ENCODE measurements at places on chromosomes 4 and X.

DNA sequence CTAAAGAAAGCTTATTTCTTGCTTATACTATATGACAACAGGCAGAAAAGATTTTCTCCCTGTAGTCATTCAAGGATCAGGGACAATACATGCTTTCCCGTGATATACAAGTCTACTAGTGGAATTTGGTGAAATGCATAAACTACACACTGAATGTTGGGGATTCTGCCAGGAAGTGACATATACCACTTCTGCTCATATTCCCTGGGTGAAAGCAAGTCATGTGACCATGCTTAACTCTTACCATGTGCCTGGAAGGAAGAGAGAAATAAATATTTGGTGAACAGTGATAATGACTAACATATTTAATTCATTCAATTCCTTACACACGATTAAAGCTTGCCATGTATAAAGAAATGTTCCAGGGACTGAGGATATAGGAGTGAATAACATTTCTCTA, 534.6 kb downstream of the PPARGC1A start:
- H3K36me3 ChIP-seq = no peaks in the 10 kb centered on the region
- H3K4me1 ChIP-seq = no peaks in the 10 kb centered on the region
- H3K27ac ChIP-seq = no peak overlapping the region
- DNase-seq = no peak

- no peaks in the 10 kb centered on the region for H3K36me3 ChIP-seq
- no peak for DNase-seq
- no peak overlapping the region for H3K27ac ChIP-seq
- H3K4me1 ChIP-seq = no peaks in the 10 kb centered on the region
Observed at GRCh38 chrX:84479086-84479485, 23.2 kb downstream of the HDX start.

DNA sequence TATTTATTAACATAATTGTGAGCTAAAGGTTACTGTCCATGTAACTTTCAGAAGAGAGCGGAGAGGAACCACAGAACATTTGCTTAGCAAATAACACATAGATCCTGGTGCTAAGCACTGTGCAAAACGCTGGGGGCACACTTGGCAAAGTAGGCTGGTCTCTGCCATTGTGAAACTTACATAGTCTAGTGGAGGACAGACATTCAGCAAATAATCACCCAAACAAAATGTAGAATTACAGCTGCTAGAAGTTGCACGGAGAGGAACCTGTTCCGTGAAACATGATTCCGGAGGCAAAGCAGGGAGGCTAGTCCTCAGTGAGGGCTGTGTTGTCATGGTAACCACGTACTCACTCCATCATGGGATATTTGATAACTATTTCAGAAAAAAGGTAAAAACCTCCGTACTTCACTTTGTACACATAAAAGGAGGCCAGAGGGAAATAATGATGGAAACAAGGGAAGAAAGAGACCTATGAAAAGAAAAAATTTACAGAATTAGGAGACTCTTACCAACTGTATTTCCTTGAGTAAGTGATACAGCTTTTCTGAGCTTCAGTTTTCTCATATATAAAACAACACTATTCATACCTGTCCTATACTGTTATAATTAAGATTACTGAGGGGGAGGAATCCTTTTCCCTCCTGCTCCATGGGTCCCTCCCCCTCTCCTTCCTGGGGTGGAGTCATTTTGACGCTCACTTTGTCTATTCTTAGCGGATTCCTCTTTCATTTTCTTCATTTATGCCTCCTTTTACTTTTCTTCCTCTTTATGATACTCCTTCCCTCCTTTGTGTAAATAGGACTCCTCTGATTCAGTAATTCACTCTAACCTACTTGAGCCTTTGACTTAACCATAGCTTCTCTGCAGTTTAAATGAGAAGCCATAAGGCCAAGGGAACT, 825 bp upstream of the RASGEF1B start:
- peak overlapping the region; percentile 89 for H3K4me3 ChIP-seq
- peaks cover 41% of the 10 kb centered on the region for H3K4me1 ChIP-seq
- H3K27me3 ChIP-seq = no peaks in the 10 kb centered on the region
- DNase-seq = no peak
- peak overlapping the region; percentile 87 for H3K27ac ChIP-seq

DNA sequence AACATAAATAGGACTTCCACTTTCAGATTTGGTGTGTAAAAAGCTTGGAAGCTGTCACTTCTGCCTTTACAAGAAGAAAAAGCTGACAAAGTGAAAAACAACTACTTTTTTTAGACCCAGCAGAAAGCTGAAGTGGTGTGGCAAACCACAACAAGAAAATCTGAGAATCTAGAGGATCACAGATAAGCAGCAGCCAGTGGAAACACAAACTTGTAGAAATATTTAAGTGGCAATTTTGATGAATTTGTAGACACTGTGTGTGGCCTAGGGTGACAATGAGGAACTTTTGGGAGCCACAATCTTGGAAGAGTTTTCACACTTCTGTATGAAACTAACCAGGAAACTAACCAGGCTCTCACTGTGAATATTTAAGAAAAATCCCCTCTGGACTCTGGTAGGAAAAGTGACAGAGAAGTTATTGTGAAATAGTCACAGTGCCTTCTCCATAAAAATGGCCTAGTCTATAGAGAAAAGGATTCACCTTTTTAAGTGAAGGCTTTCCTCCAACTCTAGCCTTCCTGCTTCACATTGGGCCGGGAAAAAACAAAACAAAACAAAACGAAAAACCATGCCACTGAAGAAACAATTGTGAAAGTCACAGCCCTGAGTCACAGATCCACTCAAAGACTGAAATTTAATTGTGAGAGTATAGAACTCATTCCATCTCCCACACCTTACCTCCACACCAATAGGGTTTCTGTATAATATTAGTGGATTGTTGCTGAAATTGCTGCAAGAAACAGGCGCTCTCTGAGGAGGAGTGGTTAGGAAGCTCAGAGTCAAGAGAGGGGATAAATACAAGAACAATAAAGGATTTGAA, 26.7 kb upstream of the GUCY1A1 start:
- H3K4me3 ChIP-seq = no peak overlapping the region
- H3K27me3 ChIP-seq = no peaks in the 10 kb centered on the region
- H3K27ac ChIP-seq = no peak overlapping the region
- no peaks in the 10 kb centered on the region for H3K4me1 ChIP-seq
- no peaks in the 10 kb centered on the region for H3K36me3 ChIP-seq
- DNase-seq = no peak

DNA sequence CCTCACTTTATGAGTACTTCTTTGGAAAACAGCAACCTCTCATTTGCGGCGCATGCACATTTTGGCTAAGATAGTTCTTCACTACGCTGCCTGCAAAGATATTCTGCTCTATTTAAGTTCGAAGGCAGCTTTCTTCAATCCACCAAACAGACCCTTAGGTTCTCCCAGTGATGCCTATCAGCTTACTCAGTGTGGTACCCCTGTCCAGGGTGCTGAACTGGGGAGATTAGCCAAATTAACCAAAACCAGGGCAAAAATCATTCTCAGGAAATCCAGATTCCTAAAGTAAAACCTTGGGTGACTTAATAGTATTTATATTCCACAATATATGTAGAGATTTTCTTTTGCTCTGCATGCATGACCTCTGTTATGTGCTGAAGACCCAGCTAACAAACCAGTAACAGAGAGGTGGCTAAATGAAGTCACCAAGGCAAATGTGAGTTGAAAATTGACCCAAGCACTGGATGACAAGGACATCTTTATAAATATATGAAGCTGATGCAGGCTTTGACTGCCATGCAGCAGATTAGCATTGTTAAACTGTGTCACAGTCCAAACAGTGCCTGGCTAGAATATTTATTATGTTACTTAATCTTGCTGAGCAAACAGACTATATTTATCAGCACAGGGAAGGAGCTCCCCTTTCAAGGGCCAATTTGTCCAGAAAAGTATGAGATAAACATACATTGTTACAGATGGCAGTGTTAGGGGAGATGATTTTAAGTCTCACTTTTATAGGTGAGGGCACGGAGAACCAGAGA, 418.2 kb downstream of the STIM2 start:
- no peak overlapping the region for H3K4me3 ChIP-seq
- H3K27me3 ChIP-seq = no peaks in the 10 kb centered on the region
- no peaks in the 10 kb centered on the region for H3K36me3 ChIP-seq
- H3K4me1 ChIP-seq = no peaks in the 10 kb centered on the region
